Kidney (tissue), 22 donors: ENCODE measurements at places on chromosomes 1 and 21.
A peak's percentile ranks its signal among the peaks of the same experiment; 100 is the strongest.

- no peak for DNase-seq
These were observed 37.6 kb upstream of the LMO4 start for GRCh38 chr1:87291107-87291506.

GRCh38 chr1:9728451-9729295 is 77.1 kb downstream of the PIK3CD start:
- no peak for DNase-seq

DNA sequence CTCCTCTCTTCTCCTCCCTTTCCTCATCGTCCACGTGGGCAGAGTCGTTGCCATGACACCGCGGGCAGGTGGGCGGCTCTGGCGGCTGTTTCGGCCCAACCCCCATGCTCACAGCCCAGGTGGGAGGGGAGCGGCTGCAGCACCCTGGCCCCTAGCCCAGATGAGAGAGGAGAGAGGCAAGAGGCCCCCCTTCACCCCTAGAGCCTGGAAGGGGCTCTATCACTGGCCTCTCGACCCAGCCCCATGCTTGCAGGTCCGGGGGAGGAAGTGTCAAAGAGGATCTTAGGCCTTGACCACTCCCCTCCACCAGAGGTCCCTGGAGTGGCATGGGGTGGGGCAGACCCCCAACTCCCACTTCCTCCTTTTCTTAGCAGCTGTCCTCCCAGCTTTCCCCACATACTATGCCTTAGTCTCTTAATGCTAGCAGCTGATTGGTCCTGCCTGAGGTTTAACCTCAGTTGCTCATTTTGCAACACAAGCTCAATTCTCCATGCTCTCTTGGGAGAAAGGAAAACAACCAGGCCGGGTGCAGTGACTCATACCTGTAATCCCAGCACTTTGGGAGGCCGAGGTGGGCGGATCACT is 10.4 kb downstream of the DLGAP3 start:
- no peak for DNase-seq

GRCh38 chr1:104797982-104798381 is 1048.3 kb downstream of the AMY1C start:
- no peak for DNase-seq

DNA sequence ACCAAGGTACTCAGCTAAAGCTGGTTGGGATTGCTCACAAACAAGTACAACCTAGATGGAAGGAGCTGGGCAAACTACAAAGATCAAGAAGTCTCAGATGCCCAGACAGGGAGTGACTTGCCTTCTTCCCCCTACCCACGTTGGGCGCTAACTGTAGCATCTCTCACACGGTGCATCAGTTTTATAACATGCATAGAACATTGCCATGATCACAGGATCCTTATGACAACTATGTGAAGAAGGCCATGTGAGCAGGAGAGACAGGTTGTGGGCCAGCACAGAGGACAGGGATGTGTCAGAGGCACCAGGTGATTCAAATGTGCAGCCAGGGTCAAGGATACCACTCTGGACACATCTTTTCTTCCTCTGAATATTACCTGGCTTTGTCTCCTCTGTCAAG is 28.3 kb upstream of the CYP4B1 start:
- DNase-seq = no peak

- DNase-seq = no peak
These were observed 568.3 kb upstream of the ADGRL2 start for GRCh38 chr1:81232420-81232819.

- DNase-seq = no peak
These were observed 43.6 kb downstream of the HLCS start for GRCh38 chr21:36922861-36923260.

GRCh38 chr1:17045634-17046333 is 8.0 kb downstream of the SDHB start:
- DNase-seq = peak; percentile 80

- peak; percentile 88 for DNase-seq
These were observed 33.4 kb upstream of the TENT5B start for GRCh38 chr1:27045973-27046558.

DNA sequence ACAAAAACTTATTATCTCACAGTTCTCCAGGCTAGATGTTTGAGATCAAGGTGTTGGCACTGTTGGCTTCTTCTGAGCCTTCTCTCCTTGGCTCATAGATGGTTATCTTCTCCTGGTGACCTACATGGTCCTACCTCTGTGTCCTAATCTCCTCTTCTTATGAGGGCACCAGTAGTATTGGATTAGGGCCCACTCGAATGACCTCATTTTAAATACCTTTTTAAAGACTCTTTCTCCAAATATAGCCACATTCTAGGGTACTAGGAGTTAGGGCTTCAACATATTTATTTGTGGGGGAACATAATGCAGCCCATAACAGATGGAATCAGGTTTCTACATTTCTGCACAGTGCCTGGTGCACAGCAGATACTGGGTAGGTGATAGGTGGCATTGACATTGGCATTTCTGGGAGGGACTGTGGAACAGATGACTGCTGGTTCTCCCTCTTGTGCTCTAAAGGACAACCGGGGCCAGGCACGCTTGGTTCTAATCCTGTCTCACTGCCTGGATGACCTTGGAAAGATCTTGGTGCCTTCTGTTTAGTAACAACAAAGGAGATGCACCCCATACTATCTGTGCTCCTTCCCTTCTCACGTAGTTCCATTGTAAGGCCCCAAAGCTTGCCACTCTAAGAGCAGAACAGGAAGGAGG is 140.3 kb downstream of the PLPP3 start:
- DNase-seq = no peak

- DNase-seq = no peak
These were observed 10.3 kb downstream of the AHCTF1 start for GRCh38 chr1:246921481-246921880.

- peak; percentile 95 for DNase-seq
These were observed 27.5 kb downstream of the ARID1A start for GRCh38 chr1:26723013-26723991.

DNA sequence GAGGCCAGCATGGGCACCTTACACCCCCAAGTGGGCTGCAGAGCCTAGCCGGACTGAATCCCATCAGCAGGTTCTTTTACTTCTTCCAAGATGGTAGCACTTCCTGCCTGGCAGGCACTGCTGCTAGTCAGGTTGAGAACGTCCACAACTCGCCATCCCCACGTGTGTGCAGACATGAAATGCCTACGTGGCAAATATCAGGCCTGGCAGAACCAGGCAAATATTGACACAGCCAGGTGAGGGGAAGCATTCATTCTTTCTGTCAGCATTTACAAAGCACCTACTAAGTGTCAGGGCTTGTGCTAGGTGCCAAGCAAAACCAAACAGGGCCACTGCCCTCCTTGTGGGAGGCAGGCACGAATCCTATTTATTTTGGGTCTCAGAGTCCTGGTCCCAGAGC is 52.3 kb upstream of the SIM2 start:
- DNase-seq = no peak

GRCh38 chr1:7847599-7847998 is 5.3 kb downstream of the UTS2 start:
- DNase-seq = no peak

GRCh38 chr1:53051676-53052075 is 10.3 kb upstream of the PODN start:
- no peak for DNase-seq

DNA sequence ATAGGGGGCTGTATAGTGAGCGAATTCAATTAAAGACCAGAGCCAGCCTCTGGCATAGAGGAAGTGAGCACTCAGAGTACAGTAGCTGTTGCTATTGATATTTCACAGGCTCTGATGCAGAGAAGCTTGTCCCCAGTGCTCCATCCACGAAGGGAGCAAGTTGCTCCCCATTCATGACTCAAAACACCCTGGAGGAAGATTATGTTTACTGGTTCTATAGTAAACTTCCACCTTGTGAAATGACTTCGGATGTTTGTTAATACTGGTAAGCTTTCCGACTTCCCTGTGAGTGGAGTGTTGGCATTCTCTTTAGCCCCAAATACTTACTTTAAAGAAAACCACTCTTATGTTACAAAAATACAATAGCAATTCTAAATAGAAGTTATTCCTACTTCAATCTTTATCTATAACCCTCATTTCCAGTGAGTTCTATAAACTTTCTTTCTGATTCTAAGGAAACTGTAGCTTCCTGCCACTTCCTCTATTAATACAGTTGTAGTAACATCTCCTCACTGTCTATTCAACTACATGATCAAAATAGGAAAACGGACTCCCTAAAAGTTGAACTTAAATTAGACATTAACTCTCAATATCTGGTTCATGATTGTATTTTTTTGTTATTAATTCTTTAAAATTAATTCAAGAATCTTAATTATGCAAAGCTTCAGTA is 46.4 kb downstream of the ZNF281 start:
- no peak for DNase-seq

GRCh38 chr1:48114596-48115382 is 107.7 kb upstream of the SLC5A9 start:
- DNase-seq = peak; percentile 62

DNA sequence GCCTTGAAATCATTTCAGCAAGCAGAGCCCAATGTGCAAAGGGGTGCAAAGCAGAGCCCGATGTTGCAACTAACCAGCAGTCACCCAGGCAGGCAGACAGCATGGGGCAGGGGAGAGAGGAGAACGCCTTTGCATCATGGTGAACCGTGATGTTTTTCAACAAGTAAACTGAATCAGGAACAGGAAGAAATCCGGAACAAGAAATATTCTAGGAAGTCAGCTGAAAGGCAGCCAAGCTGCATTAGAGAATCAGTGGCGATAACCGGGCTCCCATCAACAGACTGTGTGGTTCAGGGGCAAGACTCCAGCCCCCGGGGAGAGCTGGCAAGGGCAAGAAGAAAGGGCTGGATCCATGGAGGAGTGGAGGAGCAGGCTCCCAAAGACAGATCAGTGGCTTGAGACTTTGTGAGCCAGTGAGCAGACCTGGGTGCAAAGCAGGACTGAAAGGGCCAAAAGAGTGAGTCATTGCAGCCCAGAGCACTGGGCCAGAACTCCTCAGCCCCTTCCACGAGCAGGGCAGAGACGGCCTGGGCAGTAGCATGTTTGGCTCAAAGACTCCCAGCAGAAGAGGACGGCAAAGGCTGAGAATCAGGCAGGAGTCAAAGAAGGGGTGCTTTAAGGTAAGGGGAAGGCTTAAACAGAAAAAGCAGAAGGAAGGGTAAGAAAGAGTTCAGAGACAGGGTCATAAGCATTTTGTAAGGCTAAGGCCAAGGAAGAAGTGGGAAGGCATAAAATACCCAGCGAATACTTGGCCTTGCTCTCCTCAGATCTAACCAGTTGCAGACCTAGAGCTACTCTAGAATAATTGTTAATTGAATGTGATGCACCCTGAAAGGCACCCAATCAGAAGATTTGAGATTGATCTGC is 155.0 kb downstream of the SETD4 start:
- no peak for DNase-seq

DNA sequence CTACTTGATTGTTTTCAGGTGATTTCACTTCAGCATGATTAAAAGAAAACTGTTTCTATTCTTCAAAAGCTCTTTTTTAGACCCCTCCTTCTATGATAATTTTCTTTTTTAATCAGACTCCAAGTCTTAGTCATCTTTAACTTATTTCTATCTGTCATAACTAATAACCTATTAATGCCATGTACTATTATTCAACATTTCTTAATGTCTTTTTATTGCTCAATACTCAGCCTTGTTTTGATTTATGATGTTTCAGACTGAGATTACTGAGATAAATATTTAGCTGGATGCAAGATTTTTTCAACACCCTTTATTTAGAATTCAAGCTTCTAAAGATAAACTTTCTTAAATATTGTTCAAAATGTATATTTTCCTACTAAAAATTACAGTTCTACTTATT is 53.6 kb downstream of the ATP6V1G3 start:
- no peak for DNase-seq

DNA sequence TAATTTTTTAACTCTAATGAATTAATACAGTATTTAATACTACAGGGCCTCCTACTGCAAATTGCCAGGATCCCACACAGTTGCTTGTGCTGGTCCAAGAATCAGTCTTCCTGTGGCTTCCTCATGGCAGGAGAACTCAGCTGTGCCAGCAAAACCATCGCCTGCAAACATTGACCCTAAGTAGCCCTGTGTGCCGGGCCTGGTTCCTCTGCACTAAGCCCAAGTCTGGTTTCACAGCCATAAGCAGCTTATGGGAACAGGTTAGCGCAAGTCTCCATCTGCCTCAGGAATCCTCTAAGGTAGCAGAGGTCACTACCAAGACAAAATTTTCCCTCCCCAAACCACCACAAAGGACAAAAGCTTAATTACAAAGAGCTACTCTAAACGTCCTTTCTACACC is 216.6 kb downstream of the PLA2G4A start:
- no peak for DNase-seq

DNA sequence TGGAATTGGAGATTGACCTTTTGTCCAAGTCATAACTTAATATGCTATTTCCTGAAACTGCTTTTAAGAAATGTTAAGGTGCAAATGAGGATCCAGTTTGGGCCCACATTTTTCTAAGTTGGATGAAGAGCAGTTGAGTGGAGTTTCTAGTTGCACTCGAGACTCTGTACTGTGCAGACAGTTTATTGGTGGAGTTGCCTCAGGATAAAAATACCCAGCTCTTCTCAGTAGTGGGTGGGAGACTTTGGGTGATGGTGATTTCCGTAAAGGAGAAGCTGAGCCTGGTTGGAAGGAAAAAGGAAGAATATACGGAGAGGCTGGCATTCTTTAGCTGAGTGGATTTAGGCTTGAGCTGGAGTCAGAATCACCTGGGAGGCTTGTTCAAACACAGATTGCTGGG is 49.9 kb downstream of the CAMTA1 start:
- DNase-seq = no peak

GRCh38 chr1:216111842-216112241 is 311.4 kb downstream of the USH2A start:
- no peak for DNase-seq

DNA sequence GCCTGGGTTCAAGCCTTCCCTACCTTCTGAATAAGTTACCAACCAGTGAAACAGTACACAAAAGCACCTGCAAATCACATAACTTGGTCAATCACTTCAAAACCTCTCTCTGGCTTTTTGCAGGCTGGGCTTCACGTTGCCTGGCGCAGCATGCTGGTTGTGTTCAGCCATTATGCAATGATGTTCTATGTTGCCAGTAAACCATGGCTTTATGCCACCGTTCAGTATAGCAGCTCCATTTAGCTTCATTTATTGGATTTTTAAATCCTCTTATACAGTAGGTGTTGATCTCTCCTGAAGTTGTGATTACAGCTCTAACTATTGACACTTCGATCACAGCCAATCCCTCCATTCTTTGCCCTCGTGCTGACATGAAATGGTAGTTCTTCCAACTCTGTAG is 233.6 kb upstream of the PTBP2 start:
- no peak for DNase-seq

GRCh38 chr1:59671953-59672305 is 142.8 kb upstream of the HOOK1 start:
- DNase-seq = no peak

DNA sequence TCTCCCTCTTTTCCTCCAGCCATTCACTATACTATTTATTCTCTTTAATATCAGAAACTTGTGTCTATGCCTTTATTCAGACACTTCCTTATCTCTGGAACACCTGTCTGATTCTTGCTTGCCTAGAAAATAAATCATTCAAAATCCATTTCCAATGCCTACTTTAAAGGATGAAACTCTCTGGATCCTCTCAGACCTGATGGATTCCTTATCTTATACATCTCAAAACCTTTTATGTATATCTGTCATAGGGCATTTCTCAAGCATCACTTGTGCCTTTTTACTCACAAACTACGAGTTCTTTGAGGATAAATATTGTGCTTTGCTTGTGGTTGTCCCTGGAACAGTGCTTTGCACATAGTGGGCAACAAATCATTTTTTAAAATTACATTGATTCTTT is 3.8 kb upstream of the ATP6V1G3 start:
- DNase-seq = no peak

- DNase-seq = no peak
These were observed 325.1 kb downstream of the HHAT start for GRCh38 chr1:210653771-210654170.

- no peak for DNase-seq
These were observed 41.2 kb downstream of the LMO4 start for GRCh38 chr1:87369736-87370478.

- DNase-seq = no peak
These were observed 2119.0 kb downstream of the MRPL39 start for GRCh38 chr21:23488245-23488644.
